Fibroblast of skin of right biceps (primary cell): ENCODE measurements at places on chromosomes 1 and 21.

DNA sequence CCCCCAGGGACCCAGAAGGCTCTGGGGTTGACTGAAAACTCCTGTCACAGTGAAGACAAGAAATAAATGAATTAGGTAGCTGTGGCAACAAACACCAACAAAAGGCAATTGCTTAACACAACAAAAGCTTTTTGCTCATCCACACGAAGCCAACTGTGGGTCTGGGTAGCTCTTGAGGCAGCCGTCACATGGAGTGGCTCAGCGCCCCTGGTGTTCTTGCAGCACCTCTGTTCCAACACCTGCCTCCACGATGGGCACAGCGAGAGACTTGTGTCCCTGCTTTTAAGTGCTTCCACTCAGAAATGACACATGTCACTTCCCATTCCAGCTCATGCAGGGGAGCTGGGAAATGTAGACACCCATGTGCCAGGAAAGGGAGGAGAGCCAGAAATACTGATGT, 364.5 kb upstream of the DUSP10 start:
- DNase-seq, result no peak

DNA sequence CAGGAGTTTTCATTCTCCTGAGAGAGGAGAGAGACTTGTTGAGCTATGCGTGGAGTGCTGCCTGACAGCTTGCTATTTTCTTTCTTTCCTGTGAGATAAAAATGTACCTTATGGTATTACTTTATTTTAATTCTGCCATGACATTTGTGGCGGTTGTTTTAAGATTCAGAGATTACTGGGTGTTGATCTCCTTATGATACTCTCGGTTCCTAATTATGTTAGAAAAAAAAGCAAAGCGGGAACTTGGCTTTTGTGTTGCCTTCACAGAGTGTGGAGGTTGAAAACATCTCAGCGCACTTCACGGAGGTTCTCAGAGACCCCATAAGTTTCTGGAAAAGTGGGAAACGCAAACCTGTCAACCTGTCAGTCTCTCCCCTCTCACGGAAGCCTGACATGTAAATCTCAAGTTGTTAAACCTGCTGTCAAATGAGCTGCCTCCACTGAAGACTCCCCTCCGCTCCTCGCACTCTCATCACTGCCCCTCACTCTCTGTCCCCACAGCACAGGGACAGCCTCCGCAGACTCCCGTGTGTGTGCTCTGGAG, 405.6 kb downstream of the KIF26B start:
- DNase-seq, result no peak

GRCh38 chr1:189654906-189655305, 822.8 kb downstream of the BRINP3 start:
- peak; percentile 35 for DNase-seq

DNA sequence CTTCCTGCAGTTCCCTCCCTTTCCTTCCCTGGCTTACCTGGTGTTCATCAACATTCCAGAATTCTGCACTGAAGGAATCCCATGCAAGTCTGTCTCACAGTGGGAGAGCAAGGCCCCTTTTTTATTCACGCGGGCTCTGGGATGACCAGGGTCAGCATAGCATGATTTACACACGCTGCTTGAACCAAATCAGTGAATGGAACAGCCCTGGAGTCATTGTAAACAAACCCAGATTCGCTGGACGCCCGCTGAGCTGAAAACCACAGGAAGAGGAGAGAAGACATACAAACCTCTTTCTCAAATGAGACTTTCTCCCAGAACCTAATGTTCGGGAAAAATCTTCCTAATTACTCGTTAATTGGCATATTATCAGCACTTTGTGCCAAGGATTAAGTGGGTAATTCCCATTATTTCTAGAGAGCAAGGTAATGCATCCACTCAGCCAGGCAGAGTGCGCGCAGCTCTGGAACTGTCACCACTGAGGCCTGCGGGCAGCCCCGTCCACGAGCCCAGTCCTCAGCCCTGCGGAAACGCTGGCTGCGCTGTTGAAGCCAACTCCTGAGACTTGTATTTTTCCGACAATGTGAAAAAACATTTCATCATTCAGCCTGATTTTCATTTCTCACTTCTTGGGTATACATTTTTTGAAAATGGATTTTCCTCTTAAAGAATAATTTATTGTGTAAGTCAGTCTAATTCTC, 140.0 kb downstream of the ETS2 start:
- DNase-seq, result no peak

GRCh38 chr1:39625462-39626273, 13.8 kb downstream of the HEYL start:
- peak; percentile 44 for DNase-seq

DNA sequence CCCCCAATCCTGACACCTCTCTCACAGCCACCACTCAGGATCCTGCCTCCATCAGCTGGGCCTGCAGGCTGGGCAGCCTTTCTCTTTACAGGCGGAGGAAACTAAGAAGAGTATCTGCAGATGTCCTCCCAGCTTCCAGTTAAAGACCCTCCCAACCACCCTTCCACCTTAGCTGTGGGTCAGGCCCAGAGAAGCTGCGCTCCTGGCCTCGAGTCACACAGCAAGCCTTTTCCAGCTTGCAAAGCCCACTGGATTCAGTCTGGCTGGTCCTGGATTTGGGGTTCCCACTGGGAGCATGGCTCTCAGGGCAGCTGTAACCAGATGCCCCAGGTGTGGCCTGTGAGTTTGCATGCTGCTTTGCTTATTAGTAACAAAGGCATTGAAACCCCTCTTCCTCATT, 19.9 kb downstream of the KCNQ4 start:
- no peak for DNase-seq

- DNase-seq, result no peak
Measured at GRCh38 chr1:239677362-239677761, 291.0 kb downstream of the CHRM3 start.

GRCh38 chr1:161200992-161201835, 953 bp upstream of the NDUFS2 start:
- DNase-seq, result peak; percentile 72

DNA sequence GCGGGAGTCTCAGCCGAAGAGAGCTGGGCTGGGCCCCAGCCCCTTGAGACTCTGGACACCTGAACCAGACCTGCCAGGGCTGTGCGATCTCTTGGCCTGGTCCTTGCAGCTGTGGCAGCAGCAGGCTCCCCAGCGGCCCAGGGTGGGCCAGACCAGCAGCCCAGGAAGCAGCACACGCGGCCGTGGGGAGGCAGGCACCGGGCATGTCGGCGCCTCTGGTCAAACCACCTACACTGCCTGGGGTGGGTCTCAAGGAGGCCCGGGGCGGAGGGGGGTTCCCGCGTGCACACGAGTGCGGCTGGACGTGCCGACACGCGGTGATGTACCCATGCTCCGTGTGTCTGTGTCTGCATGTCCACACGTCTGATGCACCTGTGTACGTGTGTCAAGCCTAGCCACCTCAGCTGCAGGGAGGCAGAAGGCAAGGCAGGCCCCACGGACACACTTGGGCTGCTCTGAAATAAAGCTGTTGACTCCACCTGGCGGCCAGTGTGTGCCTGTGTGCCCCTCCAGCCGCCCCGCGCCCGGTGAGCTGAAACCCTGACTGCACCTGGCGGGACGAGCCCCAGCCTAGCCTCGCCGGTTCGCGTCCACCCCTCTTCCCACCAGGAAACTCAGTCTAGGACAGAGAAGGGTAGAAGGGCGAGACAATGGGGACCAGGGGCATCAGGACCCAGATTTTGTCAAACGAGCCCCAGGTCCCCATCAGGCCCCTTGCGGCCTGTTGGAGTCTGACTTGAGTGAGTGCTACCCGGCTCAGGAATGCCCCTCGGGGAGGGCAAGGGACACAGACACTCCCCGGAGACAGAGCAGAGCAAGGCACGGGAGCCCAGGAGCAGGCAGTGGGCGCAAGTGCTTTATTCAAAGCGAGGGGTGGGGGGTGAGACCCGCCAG, 11.6 kb downstream of the SCNN1D start:
- DNase-seq, result peak; percentile 64

DNA sequence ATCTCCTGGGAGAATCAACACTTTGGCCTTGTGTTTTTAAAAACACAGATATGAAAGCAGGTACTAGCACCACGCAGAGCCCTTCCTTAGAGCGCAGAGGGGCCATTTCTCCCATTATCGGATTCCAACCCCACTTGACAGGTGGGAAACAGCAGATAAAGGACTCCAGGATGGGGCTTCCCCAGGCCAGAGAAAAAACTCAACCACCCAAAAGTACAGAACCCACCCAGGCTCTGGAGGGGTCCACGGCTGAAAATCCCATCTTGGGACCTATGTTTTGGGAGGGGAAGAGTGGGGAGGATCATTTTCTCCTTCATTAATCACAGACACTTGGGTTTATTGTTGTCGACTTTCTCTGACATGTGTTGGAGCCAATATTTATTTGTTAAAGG, 27.1 kb upstream of the COL18A1 start:
- DNase-seq, result no peak

DNA sequence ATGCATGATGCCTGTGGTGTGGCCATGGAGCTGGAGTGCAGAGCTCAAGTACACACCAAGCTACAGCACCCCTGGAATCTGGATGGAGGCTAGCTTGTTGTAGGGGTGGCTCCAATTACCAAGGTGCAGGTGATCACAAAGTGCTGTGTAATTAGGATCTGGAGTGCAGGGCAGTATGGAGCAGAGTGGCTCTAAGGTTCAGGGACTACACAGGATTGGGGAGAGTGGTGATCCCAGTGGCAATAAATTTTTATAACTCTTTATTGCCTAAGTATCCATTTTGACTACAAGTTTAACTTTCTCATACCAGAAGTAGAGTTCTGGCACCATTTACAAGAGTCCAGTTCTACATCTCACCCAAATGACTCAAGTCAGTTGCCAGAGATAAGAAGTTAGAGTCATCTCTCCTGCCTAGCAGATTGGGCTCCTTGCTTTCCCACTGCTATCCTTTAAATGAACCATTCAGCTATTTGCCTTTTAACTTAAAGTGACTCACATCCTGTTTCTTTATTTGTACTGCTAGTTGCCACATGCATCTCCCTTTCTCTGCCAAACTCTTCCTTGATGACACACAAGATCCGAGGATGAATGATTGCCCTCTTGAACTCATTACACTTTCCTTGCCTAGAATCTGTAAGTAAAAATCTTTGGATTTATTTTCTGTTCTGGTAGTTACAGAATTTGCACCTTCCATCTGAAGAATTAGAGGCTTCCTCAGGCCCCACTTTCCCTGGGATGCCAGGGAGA, 427.2 kb downstream of the KCNT2 start:
- peak; percentile 95 for DNase-seq

DNA sequence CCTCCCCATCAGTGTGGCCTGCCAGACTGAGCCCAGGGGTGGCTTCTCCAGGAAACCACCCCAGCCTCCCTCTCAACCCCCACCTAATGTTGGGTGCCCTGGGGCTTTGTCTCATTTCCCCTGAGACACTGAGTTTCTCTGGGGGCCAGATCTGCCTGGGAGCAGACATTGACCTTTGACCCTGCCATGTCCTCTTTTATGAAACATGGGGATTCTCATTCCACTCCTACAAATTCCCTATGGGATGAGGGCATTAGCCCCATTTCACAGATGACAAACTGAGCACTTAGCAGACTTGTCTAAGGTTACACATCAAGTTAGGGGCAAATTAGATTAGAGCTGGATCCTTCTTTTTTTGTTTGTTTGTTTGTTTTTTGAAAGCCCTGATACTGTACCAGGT, 24.1 kb downstream of the RHBG start:
- no peak for DNase-seq

DNA sequence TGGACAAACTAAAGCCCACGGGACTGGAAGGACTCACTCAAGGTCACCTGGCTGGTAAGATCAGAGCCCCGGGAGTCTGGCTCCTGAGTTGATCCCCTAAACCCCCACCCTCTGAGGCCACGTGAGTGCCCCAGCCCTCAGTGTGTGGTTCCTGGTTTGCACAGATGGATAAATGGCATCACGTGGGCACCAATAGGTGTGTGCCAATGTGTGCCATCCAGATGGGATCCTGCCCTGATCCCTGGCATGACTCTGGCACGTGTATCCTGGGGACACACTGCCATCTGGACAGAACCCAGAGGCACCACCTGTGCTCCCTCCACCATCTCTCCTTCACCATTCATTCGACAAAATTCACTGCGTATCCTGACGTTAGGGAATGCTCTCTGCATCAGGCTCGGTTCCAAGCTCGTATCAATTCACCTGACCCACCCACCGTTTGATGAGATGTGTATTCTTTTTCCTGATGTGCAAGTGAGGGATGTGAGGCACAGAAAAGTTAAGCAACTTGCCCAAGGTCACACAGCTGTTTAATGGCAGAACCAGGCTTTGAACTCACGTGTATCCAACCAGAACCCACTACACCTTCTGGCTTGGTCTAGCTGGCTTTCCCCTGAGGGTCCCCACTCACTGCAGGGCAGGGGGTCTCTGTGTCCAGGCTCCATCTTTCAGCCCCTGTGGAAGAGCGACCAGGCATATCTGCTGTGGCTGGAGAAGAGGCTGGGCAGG, 49.8 kb upstream of the PAX7 start:
- DNase-seq, result no peak

GRCh38 chr1:210912752-210913151, 221.2 kb downstream of the KCNH1 start:
- DNase-seq, result no peak

DNA sequence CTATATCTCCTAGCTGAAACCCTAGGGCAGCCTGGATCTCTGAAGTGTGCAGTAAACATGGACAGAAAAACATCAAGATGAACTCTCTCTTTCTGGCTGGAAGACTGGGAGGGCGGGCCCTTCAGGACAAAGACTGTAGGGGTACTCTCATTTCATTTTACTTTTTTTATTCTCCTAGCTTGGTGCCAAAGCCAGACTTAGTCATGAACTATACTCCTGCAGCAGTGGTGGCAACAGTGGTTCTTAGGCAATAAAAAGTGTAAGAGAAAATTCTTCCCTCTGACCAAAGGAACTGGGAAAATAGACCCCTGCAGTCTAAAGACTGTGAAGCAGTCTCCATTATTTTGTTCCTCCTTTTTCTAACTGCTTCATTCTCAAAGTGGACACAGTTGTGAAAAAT, 213.8 kb upstream of the JUN start:
- no peak for DNase-seq

- DNase-seq, result no peak
Measured at GRCh38 chr21:43984905-43985689, 27.0 kb upstream of the TRAPPC10 start.

- DNase-seq, result peak; percentile 36
Measured at GRCh38 chr1:50750021-50750619, 209.9 kb downstream of the FAF1 start.

- DNase-seq, result peak; percentile 83
Measured at GRCh38 chr1:197776351-197777105, 1.2 kb upstream of the DENND1B start.

- DNase-seq, result peak; percentile 83
Measured at GRCh38 chr1:99465176-99465900, 180.6 kb upstream of the PALMD start.

GRCh38 chr21:28025111-28025510, 967.6 kb downstream of the LTN1 start:
- no peak for DNase-seq

- no peak for DNase-seq
Measured at GRCh38 chr21:31752352-31752751, 20.4 kb upstream of the SCAF4 start.

DNA sequence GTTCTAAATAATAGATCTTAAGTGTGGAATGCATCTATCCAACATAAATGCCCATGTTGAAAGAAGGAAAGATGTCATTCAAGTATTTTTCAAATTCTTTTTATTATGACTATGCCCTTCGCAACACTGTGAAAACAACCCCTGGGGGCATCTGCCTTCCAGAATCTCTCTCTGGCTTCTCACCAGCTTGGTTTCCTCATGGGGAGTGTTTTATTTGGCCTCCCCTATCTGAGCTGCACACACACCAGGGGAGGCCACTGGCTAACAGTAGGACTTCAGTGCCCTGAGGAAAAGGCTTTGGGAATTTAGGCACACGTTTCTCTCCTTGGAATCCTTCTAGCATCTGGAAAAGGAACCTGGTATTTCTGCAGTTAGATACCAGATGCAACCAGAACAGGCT, 130.6 kb downstream of the EDEM3 start:
- no peak for DNase-seq
